Activated CD4-positive, alpha-beta T cell treated with anti-CD3 and anti-CD28 coated beads for 1 hour (primary cell): ENCODE measurements at places on chromosomes 4 and X.

GRCh38 chr4:100302061-100303026 is 112.1 kb upstream of the DDIT4L start:
- no peak for DNase-seq

DNA sequence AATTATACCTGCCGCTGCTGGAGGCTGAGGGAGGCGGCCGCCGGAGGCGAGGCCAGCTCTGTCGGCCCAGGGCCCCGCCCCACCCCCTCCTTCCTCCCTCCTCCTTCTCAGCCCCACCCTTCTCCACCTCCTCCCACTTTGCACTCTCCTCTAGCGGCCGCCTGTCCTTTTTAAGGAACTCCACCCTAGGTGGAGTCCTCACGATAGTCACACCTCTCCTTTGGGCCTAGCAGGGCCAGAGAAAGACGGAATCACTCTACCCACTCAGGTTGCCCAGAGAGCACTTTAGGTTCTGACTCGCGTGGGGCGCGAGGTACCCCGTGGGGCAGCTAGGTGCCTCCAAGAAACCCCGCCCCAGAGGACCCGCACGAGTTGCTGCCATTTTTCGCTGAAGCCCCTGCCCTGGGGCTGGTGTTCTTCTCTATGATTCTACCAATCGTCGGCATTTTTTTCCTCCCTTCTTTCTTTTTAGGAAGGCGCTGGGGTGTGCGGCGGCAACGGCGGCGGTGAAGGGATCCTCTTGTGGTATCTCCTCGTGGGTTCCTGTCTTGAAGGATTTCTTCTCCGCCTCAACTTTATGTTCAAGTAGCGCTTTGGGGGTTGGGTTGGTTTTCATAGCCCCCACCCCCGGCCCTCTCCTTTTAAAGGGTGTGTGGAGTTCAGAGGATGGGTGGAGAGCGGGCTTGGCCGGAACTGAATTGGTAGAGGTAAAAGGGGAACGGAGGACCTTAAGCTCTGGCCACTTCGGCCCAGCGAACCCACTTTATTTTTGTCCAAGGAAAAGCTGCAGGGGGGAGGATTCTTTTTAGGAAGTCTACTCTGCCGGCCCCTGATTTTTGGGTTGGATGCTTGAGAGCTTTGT is at the start of gene KLF8:
Gene KLF8 (plus strand): TSS at position 136 of the 862 bp plus-strand sequence. CDS start 979 bp downstream, outside the sequence.
- no peak for DNase-seq

DNA sequence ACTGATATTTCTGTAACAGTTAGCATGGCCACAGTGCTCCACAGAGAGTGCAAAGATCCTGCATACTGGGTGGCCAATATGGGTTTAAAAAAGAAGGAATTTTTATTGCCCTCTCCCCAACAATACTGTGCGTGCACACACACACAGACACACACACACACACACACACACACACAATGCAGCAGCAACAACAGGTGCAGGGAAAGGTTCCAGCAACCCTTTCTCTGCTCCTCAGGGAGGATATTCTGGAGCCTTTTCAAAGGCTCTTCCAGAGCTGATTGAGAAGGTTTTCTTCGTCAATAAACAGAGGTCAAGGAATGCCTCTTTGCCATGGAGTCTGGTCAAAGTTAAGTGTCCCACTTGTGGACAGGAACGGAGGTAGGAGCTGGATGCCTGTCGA is 84.8 kb upstream of the ZFP42 start:
- no peak for DNase-seq

DNA sequence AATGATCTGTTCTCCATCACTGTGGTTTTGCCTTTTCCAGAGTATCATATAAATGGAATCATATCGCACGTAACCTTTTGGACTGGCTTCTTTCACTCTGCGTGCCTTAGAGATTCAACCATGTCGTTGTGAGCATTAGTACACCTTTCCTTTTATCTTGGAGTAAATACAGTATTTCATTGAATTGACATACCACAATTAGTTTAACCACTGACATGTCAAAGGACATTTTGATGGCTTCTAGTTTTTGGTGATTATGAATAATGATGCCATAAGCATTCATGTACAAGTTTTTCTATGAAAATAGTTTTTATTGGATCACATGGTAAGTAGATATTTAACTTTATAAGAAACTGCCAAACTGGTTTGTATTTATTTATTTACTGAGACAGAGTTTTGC is 35.2 kb downstream of the DDX3X start:
- no peak for DNase-seq

GRCh38 chrX:126170720-126171119 is 4.6 kb upstream of the DCAF12L2 start:
- DNase-seq = no peak

- no peak for DNase-seq
These were observed 852.9 kb downstream of the TECRL start for GRCh38 chr4:63556332-63556731.

DNA sequence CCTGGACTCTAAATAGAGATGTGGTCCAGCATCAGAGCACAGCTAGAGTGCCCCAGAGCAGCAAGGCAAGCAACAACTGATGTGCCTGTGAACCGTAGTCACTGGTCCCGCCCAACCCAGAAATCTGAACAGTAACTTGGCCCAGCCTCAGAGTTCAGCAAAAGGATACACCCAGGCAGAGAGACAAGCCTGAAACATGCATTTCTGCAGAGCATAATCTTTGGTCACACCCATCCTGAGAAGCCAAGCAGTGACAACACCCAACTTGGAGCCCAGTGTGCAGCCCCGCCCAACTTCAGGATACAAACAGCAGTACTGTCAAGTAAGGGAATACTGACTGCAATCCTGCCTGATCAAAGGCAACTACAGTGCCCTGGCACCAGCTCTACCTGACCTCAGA is 78.9 kb downstream of the CCDC160 start:
- DNase-seq = no peak

- peak; percentile 7 for DNase-seq
These were observed at the start of gene NUDT11 for GRCh38 chrX:51496501-51497291. Gene NUDT11 (minus strand): TSS chrX:51496592. CDS start chrX:51496444, 148 bp downstream.

- DNase-seq = no peak
These were observed 8.0 kb upstream of the CCDC110 start for GRCh38 chr4:185479507-185479971.

DNA sequence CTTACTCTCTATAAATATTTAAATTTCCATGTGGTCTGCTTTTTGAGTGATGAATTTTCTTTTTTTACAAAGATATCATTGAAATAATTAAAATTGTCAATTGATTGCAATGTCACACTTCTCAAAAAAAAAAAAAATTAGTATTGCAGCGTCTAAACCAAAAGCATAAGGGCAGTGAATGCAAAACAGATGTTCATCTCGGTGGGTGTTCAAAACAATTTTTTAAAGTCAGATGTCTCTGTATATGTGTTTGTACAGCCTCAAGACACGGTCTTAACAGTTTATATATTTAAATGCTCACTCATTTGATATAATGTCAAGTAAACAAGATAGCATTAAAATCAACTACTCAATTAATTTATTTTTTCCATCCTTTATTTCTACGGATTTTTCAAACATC is 52.3 kb downstream of the PALLD start:
- no peak for DNase-seq

GRCh38 chrX:16208601-16209000 is 41.3 kb downstream of the MAGEB17 start:
- no peak for DNase-seq

DNA sequence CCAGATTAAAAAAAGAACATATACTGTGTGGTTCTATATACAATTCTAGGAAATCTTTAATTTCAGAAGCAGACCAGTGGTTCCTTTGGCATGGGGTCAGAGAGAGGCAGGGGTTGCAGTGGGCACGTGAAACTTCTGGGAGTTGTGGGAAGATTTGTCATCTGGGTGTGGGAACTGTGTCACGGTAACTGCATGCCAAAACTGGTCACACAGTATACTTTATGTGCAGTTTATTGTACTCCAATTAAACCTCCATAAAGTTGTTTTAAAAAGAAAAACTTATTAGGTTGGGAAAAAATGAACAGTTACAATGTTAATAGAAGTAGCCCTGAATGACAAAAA is 26.7 kb upstream of the STS start:
- DNase-seq = no peak

- DNase-seq = no peak
These were observed 50.8 kb downstream of the SLC2A9 start for GRCh38 chr4:9970399-9971011.

DNA sequence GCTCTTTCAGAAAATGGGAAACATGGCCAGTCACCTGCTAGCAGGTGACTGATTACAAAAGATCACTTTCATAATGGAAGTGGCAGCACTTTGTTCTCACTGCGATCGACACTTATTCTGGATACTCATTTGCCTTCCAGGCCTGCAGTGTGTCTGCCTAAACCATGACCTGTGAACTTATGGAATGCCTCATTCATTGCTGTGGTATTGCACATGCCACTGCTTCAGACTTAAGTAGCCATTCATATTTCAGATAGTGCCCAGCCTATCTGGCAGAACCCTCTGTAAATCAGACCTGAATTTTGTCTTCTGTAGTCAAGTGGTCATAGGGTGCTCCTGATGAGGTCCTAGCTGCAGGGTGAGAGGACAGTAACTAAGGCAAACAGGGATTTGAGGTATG is 23.3 kb upstream of the MGST2 start:
- DNase-seq = no peak

- DNase-seq = no peak
These were observed 80.8 kb upstream of the ACSL1 start for GRCh38 chr4:184906480-184907097.

GRCh38 chr4:83866834-83867621 is 331.1 kb downstream of the GPAT3 start:
- DNase-seq = no peak

DNA sequence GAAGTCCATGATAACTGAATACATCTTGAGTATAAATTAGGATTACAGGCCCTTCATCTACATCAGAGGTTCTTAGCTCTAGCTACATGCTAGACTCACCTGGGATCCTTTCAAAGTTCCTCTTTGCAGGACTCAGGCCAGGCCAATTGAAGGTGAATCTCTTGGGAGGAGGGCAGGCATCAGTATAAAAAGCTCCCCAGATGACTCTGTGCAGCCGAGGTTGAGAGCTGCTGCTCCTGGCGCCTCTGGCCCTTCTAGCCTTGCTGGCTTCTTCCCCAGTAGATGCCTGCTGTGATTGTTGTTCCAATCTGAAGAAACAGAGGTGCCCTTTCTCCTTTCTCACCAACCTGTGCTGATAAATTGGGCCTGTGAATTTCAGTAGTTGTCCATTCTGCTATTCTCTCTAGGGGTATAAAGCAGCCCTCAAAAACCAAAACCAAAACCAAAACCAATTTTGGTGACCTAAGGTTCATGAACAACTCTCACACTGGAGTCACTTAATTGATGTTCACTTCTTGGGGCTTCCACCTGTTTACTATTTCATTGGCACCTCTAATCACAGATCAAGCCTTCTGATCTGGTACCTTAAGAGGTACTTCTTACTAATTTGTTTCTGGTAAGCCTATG is 78.7 kb downstream of the SUPT20HL2 start:
- DNase-seq = no peak

DNA sequence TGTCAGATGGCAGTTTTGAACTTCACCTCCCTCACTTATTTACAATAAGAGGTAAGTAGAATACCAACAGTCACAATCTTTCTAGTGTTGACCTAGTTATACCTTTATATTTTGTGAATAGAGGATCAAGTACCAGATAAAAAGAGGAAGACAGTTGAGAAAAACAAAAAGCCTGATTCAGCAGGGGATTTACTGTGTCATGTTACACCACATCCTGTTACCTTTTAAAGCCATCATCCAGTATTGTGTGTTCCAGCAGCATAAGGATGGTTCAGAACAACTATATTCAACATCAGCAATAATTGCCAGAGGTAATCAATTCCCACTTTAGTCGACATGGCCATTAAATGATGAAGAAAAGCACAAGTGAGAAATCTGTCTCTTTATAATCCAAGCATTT is 21.3 kb upstream of the CXCL6 start:
- no peak for DNase-seq

- no peak for DNase-seq
These were observed 544.0 kb upstream of the ADGRL3 start for GRCh38 chr4:60656171-60656570.

DNA sequence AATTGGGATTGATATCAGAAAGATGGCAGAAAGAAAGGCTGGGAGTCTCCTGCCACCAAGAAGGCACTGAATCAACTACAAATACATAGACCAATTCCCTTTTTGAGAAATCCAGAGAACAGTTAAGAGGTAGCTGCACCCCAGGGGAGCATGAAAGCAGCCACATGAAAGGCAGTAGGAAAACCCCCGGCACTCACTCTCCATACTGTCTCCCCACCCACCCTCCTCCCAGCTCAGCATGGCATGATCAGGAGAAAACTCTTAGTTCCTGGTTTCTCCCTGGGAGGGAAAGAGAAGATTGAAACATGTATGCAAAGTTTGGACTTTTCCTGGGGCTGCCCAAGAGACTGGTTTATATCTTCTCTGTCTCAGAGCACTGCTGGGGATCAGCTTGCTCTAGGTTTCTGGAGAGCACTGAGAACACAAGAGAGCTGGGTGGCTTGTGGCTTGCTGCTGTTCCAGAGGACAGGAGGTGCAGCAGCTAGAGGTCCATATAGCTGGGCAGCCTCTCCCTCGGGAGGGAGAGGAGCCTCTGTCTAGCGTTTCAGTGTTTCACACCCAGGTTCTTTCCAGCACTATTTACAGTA is 305.7 kb downstream of the PDGFC start:
- DNase-seq = no peak

DNA sequence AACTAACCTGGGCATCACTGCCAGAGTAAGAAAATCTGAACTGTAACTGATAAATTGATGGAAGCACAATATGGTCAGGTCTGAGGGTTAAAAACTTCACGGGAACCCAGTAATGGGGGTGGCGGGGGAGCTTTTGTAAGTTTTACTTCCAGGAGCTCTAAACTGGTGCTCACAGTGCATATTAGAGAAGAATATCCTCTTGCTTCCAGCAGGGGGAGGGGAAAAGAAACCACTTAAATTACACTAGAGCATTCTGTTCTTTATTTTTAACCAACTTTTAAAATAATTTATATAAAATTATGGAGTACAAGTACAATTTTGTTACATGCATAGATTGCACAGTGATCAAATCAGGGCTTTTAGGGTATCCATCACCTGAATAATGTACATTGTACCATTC is 33.7 kb downstream of the WDR17 start:
- DNase-seq = no peak

- no peak for DNase-seq
These were observed 458.6 kb upstream of the NWD2 start for GRCh38 chr4:36785973-36786372.

DNA sequence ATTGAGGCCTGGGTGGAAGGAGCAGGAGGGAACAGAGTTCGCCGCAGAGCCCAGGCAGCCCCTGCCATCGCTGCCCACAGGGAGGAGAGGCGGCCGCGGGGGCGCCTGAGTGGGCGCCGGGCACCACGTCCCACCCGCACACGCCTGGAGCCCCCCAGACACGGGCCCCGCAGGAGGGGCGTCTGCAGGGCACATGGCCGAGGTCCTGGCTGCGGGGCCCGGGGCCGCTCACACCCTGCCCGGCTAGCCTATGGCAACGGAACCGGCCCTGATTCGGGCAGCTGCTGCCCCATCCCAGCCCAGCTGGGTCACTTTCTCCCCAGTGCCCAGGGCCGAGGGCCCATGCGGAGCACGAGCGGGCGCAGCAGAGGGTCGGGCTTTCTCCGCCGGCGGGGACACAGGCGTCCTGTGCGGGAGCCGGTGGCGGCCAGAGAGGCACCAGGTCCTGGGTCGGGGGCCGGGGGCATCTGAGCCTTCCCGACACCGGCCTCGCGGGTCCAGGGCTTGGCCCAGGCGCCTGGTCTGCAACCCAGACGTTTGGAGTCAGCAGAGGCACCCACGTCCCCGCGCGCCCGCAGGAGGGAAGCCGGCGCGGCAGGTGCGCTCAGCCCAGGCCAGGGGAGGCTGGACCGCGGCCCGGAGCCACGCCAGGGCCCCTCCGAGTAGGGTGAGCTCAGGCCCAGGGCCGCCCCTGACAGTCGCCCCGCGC is 91.2 kb downstream of the FAM53A start:
- no peak for DNase-seq

GRCh38 chr4:79621061-79621460 is 213.0 kb upstream of the GK2 start:
- no peak for DNase-seq
